ACHN (cell line): ENCODE measurements at places on chromosomes 6 and 20.

DNA sequence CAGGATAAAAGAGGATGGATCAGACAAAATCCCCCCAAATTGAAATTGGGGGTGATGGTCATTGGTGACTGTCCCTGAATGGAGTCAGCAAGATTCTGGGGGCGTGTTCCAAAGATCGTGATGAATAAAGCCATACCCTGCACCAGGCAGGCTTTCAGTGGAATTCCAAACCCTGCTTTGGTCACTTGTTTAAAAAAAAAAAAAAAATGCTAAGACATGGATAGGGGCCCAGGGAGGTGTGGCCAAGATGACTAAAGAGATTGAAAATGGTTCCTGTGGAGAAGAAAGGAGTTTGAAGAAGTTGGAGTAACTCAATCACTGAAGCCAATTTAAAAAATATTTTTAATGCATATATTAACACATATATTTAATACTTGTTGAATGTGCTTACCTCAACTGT, 161.4 kb upstream of the KCNG1 start:
- DNase-seq: no peak

DNA sequence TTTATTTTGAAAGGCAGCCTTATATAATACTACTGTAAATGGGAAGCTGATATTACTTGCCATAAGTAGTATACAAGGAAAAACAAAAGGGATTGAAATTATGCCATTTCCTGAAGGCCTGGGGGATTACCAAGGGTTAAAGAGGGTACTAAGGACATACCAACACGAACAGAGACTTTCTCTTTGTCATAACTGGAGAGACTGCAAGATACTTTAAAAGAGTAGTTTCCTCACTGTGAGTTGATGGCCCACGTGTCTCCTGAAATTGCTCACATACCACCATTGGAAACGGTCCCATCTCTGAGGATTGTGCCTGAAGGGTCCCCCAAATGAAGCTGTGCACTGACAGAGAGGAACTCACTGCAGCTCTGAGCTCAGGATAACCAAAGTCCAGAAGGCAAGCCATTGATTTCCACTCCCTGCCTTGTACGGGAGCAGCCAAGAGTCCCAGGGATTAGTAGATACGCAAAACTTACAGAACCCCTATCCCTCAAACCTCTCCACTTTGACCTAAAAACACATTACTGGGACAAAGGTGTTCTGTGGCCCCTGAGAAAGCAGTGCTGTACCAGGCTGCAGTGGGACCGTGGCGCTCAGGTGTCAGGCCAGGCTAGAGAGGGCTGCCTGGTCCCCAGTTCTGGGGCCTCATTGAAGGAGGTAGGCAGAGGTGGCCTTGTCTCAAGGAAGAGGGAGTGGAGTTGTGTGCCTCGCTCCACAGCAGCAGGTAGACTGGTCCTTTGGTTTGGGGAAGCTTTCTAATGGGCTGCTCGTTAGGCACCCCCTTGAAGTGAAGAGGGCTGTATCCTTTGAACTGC, 15.2 kb downstream of the PSMG4 start:
- no peak for DNase-seq

DNA sequence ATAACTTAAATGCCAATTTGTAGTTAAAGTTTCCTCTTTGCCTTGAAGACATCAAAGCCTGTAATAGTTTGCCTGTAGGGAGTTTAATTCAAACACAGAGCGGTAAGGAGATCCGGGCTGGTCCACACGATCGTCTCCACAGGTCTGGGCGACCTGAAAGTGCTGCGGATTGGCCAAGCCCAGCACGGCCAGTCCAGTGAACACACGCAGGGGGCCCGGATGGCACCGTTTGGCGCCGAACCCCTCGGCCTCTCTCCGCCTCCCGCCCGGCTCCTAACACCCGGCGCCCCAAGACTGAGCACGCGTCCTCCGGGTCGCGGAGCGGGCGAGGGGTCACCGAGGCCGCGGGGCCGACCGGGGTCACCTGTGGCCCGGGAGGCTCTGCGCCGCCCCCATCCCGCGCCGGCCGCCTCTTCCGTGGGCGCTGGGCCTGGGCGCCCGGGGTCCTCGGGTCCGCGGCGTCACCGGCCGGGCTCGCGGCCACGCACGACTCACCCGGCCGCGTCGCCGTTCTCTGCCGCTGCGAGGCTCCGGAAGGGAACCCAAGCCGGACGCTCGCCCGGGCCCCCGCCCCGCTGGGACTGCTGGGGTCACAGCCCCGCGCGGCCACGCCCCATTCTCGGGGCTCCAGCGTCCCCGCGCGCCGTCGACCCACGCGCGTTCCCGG, 481 bp downstream of the SERPINB6 start:
- peak; percentile 61 for DNase-seq

DNA sequence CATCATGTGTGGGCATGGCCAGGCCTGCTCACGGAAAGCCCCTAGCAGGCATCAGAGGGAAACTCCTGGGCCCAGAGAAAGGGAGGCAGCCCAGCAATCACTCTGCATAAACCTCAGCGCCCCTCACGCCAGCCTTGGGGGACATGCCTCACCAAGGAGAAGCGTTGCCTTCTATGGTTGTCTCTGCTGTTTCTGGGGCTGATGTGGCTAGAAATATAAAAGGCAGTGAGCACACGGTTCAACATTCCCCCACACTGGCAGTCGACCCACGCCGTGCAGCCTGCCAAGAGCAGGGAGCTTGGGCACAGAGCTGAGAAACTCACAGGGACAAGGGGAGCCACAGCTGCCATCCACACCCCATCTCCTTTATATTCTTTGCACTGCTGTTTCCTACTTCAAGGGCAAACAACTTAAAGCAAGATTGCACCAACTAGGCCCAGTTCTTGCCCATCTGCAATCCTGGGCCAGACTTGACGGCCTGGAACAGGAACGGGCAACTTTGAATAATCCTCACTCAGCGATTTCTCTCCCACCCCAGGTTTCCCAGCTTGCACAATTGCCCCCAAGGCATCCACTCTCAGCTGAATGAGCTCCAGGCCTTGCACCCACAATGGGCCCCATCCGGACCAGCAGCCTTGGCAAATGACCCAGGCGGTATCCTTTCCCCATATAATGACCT, 35.5 kb upstream of the FOXC1 start:
- no peak for DNase-seq

- DNase-seq: no peak
Measured at GRCh38 chr6:116459927-116460326, 1.2 kb upstream of the CALHM6 start.

DNA sequence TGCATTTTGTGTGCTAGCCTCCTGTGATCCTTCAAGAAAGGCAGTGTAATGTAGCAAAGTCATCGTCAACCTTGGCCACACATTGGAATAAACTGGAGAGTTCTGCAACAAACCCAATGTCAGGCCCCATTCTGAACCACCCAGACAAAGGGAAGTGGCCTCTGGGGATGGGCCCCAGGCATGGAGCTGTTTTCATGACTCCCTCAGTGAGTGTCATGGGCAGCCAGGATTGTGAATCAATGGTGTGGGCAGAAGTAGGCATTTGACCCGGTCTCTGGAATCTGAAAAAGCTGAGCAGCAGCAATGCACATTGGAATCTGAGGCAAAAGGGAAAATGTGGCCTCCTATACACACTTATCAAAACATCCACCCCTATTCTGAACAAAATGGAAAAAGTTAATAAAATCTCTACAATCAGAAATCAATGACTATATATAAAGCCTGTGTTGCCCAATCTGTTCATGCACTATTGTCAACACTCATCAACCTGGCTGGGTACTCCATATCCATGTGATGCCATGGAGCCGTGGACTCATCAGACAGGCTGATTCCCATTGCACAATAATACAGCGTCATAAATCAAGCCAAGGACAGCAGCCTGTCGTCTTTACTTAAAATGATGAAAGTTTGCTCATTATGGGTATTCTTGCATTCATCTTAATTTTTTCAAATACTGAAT, 134.9 kb upstream of the STMND1 start:
- no peak for DNase-seq

DNA sequence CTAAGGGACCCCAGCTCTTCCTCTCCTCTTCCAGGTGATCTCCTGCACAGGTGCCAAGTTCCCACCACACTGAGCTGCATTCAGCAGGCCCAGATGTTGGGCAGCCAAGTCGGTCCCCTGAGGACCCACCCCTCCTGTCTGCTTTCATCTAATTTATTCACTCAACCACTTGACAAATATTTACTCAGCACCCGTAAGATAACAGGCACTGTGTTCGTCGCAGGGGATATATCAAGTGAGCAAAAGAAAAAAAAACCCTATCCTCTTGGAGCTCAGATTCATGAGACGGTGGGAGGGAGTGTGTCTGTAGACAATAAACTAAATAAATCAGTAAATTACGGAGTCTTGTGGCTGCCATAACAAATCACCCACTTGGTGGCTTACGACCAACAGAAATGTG, 143.6 kb downstream of the MRPL14 start:
- DNase-seq: no peak

GRCh38 chr6:67896476-67896875, 738.6 kb upstream of the ADGRB3 start:
- DNase-seq: no peak

DNA sequence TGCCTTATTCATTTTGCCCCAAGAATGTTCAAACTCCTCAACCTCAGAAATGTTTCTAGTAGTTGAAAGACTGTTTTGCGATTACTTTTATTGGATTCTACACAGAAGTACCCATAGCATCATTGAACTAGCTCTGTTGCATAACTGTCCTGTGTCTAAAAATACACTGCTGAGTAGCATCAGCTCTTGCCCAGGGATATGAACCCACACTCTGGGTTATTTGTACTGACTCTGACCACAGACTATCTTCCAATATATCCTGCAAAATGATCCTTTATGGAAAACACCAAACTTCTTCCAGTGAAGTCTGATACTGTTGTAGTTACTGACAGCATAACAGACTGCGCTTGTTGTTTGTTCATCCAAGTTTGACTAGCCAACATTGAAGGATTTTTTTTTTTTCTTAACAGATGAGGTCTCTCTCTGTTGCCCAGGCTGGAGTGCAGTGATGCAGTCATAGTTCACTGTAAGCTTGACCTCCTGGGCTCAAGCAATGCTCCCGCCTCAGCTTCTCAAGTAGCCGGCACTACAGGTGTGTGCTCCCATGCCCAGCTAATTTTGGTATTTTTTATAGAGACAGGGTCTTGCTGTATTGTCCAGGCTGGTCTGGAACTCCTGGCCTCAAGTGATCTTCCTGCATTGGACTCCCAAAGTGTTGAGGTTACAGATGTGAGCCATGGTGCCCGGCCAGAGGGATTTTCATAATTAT, 49.9 kb downstream of the TULP4 start:
- DNase-seq: no peak
